Pancreas (tissue), 10 donors: ENCODE measurements at places on chromosomes 5 and 9. TPM values are rescaled to one million over a fixed set of nuclear protein-coding genes. Genes with fewer than 3 reads are reported as not detected.
A peak's percentile ranks its signal among the peaks of the same experiment; 100 is the strongest.

Gene SPEF2
- 4.8 TPM for polyA plus RNA-seq

Gene GARIN3
- polyA plus RNA-seq: not detected

Gene PSIP1
- 10.0 TPM for polyA plus RNA-seq

DNA sequence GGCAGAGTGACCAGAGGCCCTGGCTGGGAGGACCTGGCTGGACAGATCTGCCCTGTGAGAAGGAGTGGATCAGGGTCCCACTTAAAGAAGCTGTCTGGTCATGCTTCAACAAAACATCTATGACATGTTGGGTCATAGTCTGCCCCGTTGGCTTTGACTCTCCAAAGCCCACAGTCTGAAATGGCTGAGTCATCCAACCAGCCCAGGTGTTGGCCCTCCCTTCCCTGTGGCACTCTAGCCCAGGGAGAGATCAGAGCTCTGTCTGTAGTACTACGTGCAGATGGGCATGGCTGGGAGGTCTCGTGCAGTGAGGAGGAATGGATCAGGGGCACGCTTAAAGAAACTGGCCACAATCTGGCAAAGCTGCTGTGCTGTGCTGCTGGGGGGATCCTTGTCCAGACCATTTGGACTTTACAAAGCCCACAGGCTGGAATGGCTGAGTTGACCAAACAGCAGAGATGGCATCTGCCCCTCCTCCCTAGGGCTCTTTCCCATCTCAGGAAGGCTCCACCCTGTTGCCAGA, 206.1 kb downstream of the TUSC1 start:
- DNase-seq: no peak

Gene ZBTB6
- 0.87 TPM for polyA plus RNA-seq

DNA sequence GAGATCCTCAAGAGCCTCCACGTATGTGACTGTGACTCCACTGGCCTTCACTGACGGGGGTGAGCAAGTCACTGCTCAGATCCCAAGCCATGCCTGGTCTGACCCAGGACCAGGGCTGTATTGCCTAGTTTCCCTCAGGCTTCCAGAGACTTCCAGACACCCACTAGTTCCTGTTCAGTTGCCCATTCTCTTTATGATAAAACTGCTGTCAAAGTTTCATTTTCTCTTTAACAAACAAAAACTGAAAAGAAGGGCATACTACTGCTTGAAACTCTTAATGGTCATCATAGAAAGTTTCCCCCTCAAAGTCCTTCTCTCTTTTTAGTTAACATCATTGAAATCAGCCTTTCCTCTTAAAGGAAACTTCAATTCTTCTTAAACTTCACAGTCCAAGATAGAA, 105.7 kb upstream of the GHR start:
- no peak for DNase-seq

GRCh38 chr5:138354387-138354786, 1.9 kb downstream of the KDM3B start:
- no peak for DNase-seq

GRCh38 chr9:4305065-4305985, 5.5 kb upstream of the GLIS3 start:
- DNase-seq: no peak

DNA sequence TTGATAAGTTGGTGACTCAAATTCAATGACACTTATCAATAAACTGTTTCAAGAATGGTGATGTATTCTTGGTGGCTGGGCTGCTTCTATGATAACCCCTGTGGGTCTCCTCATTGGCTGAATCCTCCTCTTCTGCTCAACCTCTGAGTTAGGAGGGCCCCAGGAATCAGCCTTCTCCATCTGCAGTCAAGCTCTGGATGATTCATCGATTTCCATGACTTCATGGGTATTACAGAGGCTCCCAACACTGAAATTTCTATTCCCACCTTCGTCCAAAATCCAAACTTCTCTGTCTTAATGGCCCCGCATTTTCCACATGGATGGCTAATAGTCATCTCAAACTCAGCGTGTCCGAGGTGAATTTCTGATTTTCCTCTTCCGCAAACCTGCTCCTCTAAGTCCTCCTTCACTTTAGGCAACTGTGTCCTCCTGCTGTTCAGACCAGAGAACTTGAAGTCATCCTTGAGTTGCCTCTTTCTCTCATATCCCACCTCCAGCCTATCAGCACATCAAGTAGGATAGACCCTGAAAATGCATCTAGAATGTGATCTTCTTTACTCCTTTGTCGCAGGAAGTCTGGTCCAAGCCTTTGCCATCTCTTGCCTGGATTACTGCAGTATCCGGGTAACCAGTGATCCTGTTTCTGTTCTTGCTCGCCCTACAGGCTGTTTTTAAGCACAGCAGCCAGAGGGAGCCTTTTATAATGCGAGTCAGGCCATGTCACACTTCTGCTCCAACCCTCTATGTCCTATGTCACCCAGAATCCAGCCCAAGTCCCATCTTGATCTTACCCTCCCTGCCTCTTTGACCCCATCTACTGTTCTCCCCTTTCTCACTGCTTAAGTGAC, 41.4 kb upstream of the IL7R start:
- DNase-seq: no peak

Gene TMEM215
- polyA plus RNA-seq: not detected

- peak; percentile 12 for DNase-seq
Observed at GRCh38 chr9:82797534-82797933, 265.4 kb downstream of the RASEF start.

Gene IL33
- 4.8 TPM for polyA plus RNA-seq

Gene CLIC3
- polyA plus RNA-seq: 1.3 TPM

DNA sequence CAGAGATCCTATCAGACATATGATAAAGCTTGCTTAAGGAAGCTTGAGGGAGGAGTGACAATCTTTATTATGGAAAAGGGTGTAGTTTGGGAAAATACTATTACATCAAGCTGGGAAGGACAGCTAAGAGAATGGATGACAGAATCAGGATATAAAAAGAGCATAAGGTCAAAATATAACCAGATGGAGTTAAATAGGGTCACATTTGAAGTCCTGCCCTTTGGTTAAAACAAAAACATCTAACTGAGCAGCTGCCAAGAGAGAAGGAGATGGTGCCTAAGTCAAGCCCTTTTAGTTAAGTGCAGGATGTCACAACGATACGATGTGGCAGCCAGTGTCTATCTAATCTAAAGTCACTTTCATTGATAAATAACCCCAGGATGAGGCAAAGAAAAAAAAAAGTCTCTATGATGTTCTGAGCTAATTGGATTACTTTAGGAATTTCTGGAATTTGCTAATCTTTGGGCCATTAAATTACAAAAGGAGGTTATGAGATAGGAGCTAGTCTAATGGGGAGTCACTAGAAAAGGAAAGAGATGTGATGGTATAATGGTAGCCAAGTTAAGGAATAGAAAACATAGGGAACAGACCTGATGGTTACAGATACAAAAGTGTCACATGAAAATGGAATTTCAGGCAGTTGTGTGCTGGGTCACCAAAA, 365.2 kb downstream of the PDE4D start:
- no peak for DNase-seq

Gene FOXI1
- 0.38 TPM for polyA plus RNA-seq

Gene KIAA0825
- polyA plus RNA-seq: 0.49 TPM

Gene PCDHB2
- polyA plus RNA-seq: 0.23 TPM

- no peak for DNase-seq
Observed at GRCh38 chr5:92652756-92653155, 928.3 kb downstream of the NR2F1-AS1 start.

DNA sequence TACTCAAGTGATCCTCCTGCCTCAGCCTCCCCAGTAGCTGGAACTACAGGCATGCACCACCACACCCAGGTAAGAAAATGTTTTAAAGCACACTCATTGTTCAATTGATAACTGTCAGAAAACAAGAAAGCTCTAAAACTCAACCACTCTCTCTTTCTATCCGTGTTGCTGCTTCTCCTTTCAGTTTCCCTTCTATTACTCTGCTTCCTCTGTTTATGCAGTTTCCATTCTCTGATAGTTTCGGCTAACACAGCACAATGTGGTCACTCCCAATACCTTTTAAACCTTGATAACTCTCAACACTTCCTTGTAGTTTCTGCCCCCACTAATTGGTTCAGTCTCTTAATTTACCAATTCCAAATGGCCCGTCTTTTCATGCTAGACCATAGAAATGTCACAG, 59.2 kb upstream of the NR4A3 start:
- DNase-seq: no peak

Gene PCA3
- not detected for polyA plus RNA-seq

Gene TLX3
- polyA plus RNA-seq: not detected

Gene LHX3
- not detected for polyA plus RNA-seq

Gene PDE8B
- polyA plus RNA-seq: 2.9 TPM

GRCh38 chr9:14031060-14031414, 282.9 kb downstream of the NFIB start:
- no peak for DNase-seq

Gene CCDC192
- not detected for polyA plus RNA-seq

GRCh38 chr5:56095579-56096102, 100.9 kb upstream of the IL6ST start:
- no peak for DNase-seq

- DNase-seq: no peak
Observed at GRCh38 chr5:63570752-63571151, 391.5 kb downstream of the HTR1A start.
